Kidney (tissue), 22 donors: ENCODE measurements at places on chromosomes 3 and 15.

- DNase-seq, result peak; percentile 47
Observed at GRCh38 chr3:72538070-72538745, 310.0 kb downstream of the SHQ1 start.

GRCh38 chr3:151196434-151196833, 6.6 kb downstream of the GPR171 start:
- DNase-seq, result no peak

GRCh38 chr3:184259878-184260723, 1.3 kb downstream of the CAMK2N2 start:
- DNase-seq, result peak; percentile 50

- DNase-seq, result no peak
Observed at GRCh38 chr3:50617096-50617791, at the start of gene MAPKAPK3. Gene MAPKAPK3 (plus strand): TSS chr3:50617151. CDS start chr3:50617566, 415 bp downstream.

- no peak for DNase-seq
Observed at GRCh38 chr15:72967397-72967796, 84.9 kb upstream of the NEO1 start.

DNA sequence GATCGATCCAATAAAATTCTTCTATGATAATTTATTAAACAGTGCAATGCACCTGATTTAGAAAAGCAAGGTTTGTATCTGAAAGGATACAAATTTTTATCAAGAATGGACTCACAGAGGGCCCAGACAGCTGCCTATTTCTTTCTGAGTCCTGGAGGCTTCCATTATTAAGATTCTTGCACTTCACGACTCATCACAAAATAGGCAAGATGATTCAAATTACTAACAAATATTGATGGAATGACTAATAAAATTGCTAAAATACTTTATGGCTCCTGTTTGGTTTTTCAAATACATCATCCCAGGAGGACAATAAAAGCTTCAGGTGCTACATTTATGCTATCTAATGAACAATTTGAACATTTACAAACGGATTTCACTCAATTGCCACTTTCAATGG, 483.0 kb upstream of the AGTR1 start:
- no peak for DNase-seq

DNA sequence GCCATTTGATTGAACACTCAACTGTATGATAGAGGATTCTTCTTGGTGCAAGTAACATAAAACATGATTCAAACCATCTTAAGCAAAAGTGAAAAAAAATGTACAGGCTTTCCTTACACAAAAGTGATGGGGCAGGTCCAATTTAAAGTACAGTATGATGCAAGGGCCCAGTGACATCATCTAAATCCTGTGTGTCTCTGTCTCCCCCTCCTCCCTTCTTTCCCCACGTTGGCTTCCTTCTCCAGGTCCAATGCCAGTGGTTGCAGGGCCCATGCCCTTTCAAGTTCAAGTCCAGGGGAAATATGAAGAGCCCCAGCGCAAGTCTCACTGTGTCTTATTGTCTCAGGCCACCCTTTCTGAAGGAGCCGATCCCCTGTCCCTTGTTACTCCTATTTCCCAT, 332.3 kb downstream of the SHQ1 start:
- DNase-seq, result no peak

GRCh38 chr3:49779358-49780079, 6.8 kb downstream of the IP6K1 start:
- no peak for DNase-seq

GRCh38 chr3:88334187-88334868, 184.6 kb downstream of the C3orf38 start:
- DNase-seq, result no peak

- DNase-seq, result no peak
Observed at GRCh38 chr3:188496390-188496789, 342.4 kb downstream of the LPP start.

- DNase-seq, result no peak
Observed at GRCh38 chr3:183377307-183377959, 51.0 kb downstream of the MCF2L2 start.

GRCh38 chr15:61517776-61518175, 288.7 kb upstream of the RORA start:
- no peak for DNase-seq
